ENCODE measurements at places on chromosomes 13 and 19. TPM values are rescaled to one million over a fixed set of nuclear protein-coding genes. Genes with fewer than 3 reads are reported as not detected.

GRCh38 chr13:94243551-94243950 lies 235.9 kb downstream of the DCT start:
- DNase-seq = no peak

- peak; percentile 82 for DNase-seq
Observed at GRCh38 chr19:56080669-56081401, 40.3 kb downstream of the ZNF787 start.

- peak; percentile 86 for DNase-seq
Observed at GRCh38 chr19:23758187-23759074, at the start of gene ZNF681. Gene ZNF681 (minus strand): TSS chr19:23758891. CDS start chr19:23758749, 142 bp downstream.

DNA sequence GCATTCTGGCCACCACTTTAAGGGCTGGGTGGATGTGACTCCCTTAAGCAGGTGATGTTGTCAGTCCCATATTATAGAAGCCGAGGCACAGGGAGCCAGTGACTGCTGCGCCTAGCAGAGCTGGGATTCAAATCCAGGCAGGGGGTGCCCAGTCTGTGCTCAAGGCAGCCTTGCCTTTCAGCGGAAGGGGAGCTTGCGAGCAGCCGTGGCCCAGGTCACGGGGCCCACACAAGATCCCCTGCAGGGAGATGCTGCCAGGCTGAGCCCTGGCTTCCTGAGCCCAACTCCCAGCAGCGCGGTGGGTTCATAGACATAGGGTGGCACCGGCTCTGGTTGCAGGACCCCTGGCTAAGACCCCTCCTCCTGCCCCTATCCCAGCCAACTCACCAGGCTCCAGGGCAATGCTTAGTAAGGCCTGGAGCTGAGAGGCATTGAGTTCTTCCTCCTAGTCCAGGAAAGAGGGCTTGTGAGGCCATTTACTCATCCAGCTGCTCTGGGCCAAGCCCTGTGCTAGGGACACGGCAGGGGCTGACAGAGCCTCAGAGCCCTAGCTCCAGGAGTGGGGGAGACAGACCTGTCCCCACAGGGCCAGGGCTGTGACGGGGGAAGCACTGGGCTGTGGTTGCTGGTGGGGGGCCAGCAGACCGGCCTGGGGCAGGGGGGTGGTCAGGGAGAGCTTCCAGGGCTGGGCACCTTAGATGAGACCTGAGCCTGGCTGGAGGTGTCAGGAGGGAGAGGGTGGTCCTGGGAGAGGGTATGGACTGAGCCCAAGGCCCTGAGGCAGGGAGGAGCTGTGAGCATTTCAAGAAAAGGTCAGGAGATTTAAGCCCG lies 9.6 kb downstream of the CAPN12 start:
- DNase-seq = no peak

DNA sequence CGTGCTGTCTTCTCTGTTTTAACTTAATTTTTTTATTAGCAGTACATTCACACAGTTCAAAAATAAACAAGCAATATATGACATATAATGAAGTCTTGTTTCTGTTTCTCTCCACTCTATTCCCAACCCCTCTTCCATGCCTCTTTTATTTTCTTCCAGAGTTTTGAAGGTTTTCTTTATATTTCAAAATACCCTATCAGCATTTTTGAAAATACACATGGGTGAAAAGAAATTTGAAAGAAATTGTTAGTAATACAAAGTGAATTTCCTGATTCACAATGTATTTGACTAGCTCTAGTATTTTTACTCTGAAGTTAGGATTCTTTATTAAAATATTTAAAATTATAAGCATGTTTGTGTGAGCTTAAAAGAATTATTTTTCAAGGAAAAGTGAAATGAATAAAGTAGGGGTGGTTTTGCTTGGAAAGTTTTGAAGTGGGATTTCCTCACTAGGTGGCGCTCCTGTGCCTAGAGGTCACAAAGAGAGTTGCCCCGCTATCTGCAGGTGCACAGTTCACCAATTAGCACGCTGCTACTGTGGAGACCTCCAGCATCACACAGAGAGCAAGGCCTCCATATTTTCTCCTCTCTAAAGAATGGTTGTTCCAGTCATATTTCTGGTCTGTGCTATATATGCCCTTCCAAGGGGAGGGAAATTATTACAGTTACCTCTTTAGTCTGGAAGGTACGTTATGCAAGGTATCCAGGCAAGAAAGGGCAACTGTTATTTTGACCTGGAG lies 37.6 kb downstream of the SOX21 start:
- no peak for DNase-seq

DNA sequence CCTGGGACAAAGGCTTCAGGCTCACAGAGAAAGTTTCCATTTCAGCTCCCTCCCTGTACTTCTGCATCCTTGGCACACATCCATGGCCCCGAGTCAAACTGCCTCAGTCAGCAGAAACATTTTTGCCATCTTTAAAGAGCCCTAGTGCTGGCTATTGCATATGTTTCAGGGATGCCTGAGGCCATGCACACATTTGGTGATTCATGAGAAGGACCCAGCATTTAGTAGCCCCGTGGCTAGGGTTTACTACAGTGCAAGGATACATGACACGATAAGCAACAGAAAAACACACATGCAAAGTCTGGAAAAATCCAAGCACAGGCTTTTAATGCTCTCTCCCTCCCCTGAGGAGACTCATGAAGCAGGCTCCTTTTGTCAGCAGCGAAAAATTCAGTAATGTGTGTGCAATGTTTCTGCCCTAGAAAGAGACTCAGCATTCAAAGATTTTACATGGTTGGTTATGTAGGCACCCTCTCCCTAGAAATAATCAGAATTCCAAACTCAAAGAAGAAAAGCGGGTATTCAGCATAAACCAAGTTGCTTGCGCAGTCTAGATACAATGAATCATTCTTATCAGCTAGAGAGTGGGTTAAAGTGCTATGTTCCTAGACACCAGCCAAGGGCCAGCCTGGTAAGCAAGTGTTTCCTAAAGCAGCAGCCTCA lies 17.6 kb downstream of the ACOD1 start:
- DNase-seq = peak; percentile 61

- DNase-seq = no peak
Observed at GRCh38 chr13:93750676-93751075, 524.1 kb downstream of the GPC6 start.

GRCh38 chr19:44609219-44609618 lies 4.1 kb upstream of the IGSF23 start:
- no peak for DNase-seq

Gene RNF225
- not detected for polyA plus RNA-seq

Gene PCDH9
- 2.2 TPM for polyA plus RNA-seq

Gene GPC6
- 0.20 TPM for polyA plus RNA-seq
